ENCODE measurements at places on chromosomes 1 and 21.

DNA sequence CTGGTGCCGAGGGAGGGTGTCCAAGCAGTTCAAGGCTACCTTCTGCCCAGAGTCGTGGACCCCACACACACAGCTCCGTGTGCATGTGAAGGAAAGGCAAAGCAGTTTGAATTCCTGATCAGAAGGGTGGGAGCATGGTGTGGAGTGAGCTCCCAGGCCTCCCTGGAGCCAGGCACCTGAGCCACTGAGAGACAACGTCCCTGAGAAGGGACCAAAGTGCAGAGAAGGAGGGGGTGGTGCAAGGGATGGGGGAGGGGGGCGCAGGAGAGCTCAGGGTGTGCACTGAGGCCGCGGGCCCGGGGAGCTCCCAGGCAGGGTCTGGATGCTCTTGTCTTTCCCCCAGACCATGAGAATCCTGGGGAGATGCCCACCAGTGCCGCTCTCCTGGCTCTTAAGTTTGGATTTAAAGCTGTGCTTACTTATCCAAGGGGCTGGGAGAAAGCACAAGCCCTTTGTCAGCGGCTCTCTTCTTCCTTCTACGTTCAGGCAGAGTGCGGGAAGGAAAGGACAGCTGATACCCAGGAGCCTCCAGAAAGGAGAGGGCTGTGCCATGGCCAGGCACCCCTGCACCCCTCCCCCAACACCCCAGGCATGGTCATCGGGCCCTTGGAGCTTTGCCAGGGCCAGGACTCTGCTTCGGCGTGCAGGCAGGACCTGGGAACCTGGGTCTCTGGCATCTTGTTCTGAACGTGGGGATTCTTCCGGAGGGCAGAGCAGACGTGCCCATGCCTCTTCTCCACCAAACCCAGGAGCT is 24.1 kb downstream of the ACTA1 start:
- no peak for DNase-seq

DNA sequence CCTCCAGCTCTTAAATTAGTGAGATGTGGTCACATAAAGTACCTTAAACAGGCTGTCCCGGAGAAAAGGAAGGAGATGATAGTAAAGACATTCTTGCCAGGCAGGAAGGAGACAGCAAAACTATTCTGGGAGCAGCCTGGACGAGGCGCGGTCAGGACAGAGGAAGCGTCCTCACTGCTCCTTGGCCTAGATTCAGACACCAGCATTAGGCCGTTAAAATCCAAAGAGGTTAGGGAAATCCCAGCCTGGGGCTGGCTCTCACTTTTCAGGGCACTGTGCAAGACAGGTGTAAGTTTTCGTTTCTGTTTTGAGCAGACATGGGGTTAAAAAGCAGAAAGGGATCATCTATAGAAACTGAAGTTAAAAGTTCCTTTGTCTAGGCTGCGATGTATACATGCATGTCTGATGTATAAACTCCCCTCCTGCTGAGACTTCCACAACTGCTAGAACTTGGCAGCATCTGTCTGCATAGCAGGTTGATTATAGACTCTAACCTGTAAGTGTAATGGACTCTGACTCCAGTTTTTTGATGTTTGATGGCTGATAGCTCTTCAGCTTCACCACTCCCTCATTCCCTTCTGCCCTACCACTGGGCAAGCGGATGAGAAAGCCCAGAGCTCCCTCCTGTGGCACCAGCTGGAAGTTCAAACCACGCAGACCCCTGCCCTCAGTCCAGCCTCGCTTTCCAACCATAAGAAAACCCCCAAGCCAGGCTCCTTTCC is 21.5 kb downstream of the STPG1 start:
- DNase-seq, result no peak

- no peak for DNase-seq
Measured at GRCh38 chr1:221775206-221775605, 33.3 kb upstream of the DUSP10 start.

GRCh38 chr1:184489908-184490307 is 103.1 kb downstream of the C1orf21 start:
- DNase-seq, result no peak

- no peak for DNase-seq
Measured at GRCh38 chr21:33659568-33659949, 17.3 kb downstream of the ITSN1 start.

GRCh38 chr1:201838381-201838780 is 9.4 kb downstream of the IPO9 start:
- no peak for DNase-seq

- no peak for DNase-seq
Measured at GRCh38 chr1:30815556-30815955, 58.0 kb upstream of the LAPTM5 start.

DNA sequence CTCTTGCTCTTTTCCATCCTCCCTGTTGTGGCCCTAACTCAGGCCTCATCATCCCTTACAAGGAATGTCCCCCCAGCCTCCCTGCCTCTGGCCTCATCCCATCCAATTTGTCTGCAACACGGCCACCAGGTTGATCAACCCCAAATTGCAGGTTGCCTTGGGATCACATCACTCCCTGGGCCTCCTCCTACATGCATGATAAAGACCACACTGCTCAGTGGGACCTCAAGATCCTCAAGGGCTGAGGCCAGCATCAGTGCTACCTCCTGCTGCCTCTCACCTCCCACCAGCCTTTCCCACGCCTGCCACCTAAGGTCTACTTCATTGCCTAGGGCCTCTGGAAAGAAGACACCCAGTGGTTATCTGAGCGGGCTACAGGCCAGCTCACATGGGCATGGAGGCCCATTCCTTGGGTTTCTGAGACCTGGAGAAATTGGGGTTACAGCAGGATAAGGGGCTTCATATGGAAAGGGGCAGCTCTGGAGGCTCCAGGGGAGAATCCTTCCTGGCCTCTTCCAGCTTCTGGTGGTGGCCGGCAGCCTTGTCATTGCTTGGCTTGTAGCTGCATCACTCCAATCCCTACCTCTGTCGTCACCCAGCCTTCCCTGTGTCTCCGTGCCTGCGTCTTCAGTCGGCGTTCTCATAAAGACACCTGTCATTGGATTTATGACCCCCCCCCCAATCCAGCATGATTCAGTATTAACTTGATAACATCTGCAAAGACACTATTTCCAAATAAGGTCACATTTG is 60.5 kb downstream of the KLHDC7A start:
- no peak for DNase-seq

Data from right renal pelvis (tissue), 4 donors.